ENCODE measurements at places on chromosomes 6 and 20. TPM values are rescaled to one million over a fixed set of nuclear protein-coding genes. Genes with fewer than 3 reads are reported as not detected.

The ADGB gene
- not detected for total RNA-seq

DNA sequence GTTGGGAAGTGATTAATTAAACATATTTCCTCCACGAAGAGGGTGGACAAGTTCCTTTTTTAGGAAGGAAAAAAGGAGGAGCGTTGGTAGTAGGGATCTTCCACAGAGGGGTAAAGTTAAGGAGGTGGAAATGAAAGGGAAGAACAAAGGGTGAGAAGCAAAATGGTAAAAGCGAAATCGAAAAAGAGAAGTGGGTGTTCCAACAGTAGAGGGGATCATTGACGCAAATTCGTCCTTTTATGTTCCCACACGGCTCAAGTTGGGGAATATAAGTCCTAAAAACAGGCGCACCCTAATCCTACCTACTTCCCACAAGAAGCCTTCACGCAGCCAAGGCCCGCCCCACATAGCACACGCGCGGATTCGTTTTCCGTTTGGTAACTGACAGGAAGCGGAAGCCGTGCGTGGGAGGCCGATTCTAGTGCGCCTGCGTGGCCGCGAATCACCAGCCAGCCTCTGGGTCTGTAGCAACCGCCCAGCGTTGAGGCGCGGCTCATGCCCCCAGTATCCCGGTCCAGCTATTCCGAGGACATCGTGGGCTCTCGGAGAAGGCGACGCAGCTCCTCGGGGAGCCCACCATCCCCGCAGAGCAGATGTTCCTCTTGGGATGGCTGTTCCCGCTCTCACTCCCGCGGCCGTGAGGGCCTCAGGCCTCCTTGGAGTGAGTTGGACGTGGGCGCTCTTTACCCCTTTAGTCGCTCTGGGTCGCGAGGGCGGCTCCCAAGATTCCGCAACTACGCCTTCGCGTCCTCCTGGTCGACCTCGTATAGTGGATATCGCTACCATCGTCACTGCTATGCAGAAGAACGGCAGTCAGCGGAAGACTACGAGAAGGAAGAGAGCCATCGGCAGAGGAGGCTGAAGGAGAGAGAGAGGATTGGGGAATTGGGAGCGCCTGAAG lies at the start of gene NKAPL:
Gene NKAPL, plus strand, starts transcription at position 421 of the 901 bp plus-strand sequence. Its CDS starts 75 bp downstream, at position 496.
- DNase-seq: peak; percentile 83

DNA sequence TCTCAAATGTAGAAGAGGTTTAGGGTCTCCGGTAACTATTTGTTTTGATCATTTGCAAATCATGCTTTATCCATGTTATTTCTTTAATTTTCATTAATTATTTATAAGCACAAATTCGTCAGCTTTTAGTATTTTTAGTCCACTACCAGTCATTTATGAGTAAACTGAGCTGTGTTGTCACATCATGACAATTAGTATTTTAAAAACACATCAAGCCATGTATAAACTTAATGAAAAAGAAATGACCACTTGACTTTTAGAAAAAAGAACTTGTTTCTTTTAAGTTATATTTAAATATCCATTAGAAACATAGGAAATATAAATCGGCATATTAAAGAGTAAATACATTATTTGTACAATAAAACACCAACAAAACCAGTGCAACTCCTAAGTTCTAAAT lies 2.8 kb downstream of the NKX2-4 start:
- no peak for DNase-seq

The APOM gene
- 4.0 TPM for total RNA-seq

The HFE gene
- total RNA-seq: 1.4 TPM

- no peak for DNase-seq
These were observed 142.5 kb downstream of the ZMYND8 start for GRCh38 chr20:47213966-47214365.

DNA sequence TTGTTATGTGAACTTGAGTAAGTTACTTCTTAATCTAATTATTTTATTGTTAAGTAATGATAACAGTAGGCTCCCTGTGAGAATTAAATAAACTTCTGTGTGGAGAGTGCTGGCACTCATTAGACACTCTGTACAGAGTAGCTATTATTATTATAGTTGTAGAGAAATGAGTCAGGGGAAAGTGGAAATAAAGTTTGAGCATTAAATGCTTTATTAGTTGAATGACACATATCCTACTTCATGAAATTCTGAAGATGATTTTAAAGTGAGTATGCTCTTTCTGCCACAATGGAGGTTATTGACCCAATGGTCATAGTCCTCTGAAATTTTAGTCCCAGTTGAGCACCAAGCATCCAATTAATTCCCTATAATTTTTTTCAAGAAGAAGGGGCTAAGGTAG lies 5.9 kb downstream of the ECI2 start:
- no peak for DNase-seq

- DNase-seq: no peak
These were observed 87.8 kb downstream of the CTNNBL1 start for GRCh38 chr20:37781626-37782025.

Measured in activated CD4-positive, alpha-beta T cell treated with anti-CD3 and anti-CD28 coated beads for 36 hours (primary cell).